Right lobe of liver (tissue), 6 donors: ENCODE measurements at places on chromosomes 2 and 18.
A peak's percentile ranks its signal among the peaks of the same experiment; 100 is the strongest.

DNA sequence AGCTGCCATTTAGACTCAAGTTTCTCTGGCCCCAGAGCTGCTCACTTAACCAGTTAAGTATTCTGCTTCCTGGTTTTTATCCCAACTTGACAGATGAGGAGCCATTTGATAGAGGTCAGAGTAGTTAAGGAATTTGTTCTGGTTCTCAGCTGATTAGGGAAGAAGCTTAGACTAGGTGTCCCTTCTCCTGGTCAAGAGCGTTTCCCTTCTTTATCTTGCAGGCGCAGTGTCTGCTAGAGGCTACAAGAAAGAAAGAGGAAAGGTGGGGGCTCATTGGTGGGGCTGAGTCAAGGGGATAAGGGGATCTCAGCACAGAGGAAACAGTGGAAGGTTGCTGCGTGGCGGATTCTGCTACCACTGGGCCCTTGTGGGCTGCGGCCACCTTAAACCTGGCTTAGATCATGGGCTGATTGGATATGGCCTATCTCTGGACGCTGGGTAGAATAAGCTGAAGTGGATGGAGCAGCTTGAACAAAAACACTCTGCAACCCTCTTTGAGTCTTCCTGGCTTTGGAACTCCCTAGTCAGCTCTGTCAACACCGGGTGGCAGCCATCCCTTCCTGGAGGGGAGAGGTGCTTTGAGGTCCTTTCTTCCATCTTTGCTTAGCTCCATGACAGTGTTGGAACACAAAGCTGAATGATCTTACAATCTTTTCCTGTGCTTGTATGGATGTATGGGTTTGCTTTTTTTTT lies 70.8 kb downstream of the QPCT start:
- no peak for DNase-seq

- no peak for DNase-seq
Measured at GRCh38 chr18:69484699-69485396, 84.2 kb downstream of the DOK6 start.

- no peak for DNase-seq
Measured at GRCh38 chr2:53111406-53111805, 656.2 kb upstream of the CHAC2 start.

DNA sequence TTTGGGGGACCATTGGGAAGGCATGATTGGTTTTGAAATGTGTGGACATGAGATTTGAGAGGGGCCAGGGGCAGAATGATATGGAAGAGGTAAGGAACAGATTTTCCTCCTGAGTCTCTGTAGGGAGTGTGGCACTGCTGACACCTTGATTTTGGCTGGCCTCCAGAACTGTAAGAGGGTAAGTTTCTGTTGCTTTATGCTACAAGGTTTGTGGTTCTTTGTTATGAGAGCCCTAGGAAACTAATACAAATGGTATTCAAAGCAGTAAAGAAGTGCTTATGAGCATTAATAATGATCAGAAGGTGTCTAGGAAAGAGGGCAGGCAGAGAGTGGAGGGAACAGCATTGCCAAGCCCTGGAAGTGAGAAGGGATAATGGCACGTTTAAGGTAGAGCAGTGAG lies 574.3 kb upstream of the NXPH2 start:
- no peak for DNase-seq

DNA sequence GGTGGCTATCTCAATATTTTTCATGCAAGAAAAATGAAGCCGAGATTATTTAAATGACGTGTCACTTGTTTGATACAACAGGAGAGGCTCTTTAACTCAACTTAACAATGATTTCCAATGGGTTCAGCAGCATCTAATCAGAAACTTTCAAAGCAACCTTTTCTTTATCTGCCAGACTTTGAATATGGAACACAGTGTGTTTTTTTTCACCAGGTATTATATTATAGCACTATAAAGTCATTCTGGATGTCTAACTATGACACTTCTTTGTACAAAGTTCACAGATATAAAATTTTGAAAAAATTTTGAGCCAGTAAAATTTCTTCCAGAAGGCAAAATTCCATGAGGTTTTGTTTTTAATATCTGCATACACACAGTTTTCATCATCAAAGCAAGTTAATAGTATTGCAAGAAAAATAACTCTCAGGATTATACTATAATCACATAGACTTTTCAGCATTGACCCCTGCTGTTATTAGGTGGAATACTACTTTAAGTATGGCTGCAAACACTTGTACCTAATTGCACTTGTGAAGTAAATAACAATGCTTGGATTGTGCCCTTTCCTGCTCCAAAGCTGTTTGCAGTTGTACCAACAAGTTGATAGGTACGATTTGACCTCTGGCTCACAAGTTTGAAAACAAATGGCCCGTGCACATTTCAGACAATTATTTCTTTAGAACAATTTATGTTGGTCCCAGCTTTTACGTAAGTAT lies 44.0 kb upstream of the DSG1 start:
- DNase-seq, result no peak

- no peak for DNase-seq
Measured at GRCh38 chr2:30691948-30692828, 115.1 kb downstream of the CAPN13 start.

DNA sequence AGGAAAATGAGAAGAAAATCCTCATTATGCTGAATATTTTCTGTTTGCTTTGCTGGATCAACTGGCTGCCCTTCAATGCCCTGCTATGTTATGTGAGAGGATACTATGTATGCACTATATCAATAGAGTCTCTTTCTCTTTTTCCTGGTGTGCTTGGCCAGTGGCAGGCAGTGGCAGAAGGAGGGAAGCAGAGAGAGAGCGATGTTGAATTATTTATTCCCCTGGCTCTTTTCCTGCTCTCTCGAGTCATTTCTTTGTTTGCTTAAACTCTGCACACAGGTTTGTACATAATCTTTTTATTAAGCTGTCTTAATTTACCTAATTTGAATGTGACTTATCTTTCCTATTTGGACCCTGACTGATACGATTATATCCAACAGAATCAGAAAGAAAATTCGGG lies 1727.3 kb downstream of the SUCLG1 start:
- no peak for DNase-seq

GRCh38 chr2:120250640-120251039 lies 2.0 kb upstream of the RALB start:
- DNase-seq, result no peak

GRCh38 chr2:148860037-148860436 lies 15.0 kb upstream of the KIF5C start:
- no peak for DNase-seq

GRCh38 chr2:1653956-1654695 lies 90.2 kb downstream of the PXDN start:
- no peak for DNase-seq

- no peak for DNase-seq
Measured at GRCh38 chr2:23519334-23519651, 134.3 kb downstream of the KLHL29 start.

- DNase-seq, result no peak
Measured at GRCh38 chr2:188949046-188949818, 24.9 kb upstream of the COL3A1 start.

DNA sequence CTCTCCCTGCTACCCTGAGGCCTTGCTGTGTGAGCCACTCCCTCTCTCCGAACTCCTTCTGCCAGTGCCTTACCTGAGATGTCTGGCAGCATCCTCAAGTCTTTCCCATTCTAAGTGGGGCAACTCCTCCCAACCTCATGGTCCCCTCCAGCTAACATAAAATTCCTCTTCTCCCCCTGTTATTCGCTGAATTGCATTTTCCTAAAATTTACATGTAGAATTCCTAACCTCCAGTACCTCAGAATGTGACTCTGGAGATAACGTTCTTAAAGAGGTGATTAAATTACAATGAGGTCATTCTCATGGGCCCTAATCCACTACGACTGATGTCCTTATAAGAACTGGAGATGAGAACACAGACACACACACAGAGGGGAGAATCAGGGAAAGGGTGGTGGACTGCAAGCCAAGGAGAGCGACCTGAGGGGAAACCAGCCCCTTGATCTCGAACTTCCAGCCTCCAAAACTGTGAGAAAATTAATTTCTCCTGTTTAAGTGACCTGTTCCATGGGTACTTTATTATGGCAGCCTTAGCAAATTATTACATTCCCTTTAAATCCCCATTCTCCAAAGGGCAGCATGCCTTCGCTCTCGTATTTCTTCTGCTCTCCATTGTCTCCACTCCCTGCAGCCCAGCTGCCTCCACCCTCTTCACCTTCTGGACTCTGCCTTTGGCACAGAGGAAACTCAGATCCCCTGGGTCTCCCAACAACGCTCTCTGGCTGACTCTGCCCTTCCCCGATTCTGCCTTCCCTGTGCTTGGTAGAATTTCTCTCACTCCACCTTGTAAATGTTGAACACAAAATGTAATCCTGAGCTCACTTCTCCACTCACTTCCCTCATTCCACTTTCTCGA lies 70.5 kb downstream of the TGIF1 start:
- DNase-seq, result no peak

GRCh38 chr2:32427672-32428610 lies 71.1 kb downstream of the BIRC6 start:
- DNase-seq, result no peak

DNA sequence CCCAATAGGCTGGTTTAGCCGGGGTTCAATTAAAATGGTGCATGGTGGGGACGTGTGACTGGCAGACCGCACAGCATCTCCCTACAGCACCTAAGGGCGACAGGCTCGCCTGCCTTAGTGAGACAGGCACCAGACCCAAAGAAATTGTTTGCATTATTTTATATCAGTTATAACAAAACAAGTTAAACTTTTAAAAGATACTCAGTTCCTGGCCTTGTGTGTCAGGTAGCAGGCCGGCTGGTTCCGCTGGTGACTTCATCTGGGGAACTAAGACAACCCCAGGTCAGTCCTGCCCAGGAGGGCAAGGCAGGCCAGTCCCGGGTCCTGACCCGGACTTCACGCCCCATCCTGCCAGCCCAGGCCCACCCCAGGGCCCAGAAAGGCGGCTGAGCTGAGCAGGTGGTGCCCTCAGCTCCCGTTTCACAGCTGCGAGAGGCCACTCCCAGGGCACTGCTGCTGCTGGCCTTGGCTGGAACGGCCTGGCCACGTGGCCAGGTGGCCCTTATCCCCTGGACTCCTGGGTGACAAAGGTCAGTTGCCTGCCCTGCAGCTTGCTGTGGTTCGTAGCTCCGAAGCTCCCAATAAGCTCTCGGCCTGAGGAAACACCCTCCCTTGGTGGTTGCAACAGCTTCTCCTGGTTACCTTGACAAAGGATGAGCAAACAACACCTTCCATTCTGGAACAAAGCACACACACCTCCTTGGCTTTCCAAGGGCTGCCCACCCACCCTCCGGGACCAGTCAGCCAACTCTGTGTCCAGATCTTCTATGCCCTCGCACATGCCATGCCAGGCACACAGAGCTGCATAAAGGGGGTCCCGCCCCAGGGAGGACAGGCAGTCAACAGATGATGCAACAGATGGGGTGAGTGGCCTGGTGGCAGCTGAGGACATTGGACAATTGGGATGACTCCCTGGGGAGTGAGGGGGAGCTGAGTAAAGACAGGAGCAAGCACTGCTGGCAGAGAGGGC lies 11.3 kb upstream of the AGXT start:
- DNase-seq, result peak; percentile 98

DNA sequence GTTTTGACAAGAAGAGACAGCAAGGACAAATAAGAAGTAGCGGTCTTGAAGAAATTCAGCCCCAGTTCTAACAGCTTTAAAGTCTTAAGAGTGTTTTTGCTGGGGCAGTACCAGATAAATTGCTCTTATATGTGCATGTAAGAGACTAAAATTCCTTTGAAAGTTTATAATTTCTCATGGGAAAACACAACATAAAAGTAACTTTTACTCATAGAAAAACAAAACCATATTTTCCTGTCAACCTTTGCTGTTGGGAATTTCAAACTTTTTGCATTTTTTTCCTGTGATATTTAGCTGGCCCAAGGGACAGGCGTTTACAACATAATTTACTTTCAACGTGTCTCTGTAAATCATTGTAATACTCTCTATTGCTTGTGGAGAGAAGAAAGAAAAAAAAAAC lies 767.8 kb upstream of the ZEB2 start:
- no peak for DNase-seq

GRCh38 chr18:80228051-80228848 lies 19.1 kb downstream of the PARD6G start:
- no peak for DNase-seq

DNA sequence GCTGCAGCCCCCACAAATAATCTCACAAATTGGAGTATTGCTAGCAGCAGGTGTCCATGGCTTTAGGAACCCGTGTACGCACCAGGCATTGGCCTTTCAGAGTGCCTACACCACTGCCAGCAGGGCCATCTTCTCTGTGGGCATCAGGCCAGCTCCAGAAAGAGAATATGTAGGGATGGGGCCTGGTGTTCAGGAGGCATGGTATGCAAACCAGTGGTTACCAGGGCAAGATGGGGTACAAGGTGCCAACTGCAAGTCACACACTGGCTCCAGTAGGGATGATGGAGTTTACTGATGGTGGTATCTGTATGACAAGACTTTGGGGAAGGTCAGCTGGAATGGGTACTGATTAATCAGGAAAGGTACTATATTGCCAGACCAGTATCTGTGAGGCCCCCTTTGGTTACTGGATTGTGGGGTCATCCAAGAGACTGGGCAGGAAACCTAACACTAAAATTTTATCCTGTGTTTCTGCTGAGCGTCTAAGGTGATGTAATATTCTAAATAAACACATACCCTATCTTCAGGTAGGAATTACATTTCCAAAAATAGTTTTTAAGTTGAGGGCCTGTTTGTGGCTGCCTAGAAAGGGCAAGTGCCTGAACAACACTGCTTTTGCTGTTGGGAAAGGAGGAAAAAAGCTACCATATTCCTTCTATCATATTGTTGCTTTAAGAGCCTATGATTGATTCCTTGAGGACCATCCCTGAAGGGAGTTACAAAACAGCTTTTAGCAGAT lies 9.0 kb downstream of the CNOT9 start:
- DNase-seq, result no peak

DNA sequence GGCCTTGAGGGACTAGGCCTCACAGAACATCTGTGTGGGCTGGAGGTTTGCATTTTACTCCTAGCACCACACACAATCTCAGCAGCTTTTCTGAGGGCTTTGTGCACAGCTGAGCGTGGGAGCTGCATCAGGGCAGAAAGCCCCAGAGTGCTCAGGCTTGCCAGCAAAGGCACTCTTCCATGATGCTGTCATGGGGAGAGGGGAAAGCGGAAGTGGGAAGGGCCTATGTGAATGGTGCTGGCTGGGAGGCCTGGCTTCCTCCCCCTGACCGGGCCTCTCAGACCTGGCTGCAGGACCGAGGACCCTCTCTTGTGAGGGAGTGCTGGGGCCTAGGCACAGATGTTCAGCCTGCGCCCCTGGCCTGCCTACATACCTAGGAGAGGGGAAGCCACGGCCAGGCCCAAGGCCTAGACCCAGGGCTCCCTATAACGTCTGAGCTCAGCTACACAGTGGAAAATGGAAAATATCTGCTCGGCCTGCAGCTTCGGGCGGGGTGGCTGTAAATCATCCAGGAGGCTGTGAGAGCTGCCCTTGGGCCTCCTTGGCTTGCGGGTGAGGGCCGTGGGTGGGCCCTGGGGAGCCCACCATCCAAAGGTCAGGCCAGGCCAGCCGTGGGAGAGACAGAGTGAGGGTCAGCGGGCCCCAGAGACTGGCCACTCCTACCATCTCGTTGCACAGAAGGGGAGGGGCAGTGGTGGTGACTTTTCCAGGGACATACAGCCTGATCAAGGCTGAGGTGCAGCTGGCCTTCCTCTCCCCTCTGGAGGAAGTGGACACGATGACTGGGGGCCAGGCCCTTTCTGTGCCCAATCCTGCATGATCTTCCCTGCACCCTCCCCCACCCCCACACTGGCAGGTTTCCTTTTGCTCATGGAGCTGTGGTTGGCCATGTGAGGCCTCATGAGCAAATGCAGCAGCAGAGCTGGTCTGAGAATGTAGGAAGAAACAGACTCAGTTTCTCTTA lies 22.8 kb downstream of the GLI2 start:
- peak; percentile 41 for DNase-seq

GRCh38 chr2:220585241-220585640 lies 957.8 kb downstream of the SLC4A3 start:
- no peak for DNase-seq
